ENCODE measurements at places on chromosomes 5 and 9.

DNA sequence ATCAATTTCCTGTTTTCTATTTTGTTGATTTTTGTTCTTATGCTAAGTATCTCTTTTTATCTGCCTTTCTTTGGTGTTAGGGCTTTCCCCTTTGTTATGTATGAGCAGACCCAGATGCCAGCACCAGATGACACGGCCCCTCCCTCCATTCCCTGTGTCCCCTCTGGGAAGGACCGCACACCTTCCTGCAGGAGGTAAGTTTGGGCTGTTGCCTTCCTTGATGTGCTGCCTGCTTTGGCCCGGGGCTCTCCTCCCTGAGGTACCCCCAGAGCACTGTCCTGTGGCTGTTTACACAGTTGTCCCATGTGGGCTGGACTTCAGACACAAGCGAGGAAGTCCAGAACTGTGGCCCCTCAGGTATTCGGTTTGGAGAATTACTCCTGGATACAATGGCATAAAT is 343.8 kb upstream of the IRX1 start:
- DNase-seq, result no peak

- DNase-seq, result no peak
These were observed 2.2 kb upstream of the OR2S2 start for GRCh38 chr9:35960039-35960655.

DNA sequence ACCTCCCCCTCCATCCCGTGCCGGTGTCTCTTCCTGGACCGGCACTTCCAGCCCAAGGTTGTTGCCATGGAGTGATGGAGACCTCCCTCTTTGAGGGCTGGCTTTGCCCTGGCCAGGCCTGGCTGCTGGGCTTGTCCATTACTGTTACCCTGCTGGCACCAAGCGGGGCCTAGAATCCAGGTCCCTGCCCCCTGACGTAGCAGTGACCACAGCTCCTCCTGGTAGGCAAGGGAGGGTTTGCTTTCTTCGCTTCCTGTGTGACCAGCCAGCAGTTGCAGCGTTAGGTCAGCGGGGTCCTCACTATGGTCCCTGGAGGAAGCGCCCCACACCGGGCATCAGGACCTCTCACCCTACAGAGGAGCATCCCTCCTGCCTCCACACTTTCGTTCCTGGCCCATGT is 146.7 kb upstream of the COL5A1 start:
- no peak for DNase-seq

- DNase-seq, result no peak
These were observed 19.3 kb downstream of the ACO1 start for GRCh38 chr9:32403567-32404260.

DNA sequence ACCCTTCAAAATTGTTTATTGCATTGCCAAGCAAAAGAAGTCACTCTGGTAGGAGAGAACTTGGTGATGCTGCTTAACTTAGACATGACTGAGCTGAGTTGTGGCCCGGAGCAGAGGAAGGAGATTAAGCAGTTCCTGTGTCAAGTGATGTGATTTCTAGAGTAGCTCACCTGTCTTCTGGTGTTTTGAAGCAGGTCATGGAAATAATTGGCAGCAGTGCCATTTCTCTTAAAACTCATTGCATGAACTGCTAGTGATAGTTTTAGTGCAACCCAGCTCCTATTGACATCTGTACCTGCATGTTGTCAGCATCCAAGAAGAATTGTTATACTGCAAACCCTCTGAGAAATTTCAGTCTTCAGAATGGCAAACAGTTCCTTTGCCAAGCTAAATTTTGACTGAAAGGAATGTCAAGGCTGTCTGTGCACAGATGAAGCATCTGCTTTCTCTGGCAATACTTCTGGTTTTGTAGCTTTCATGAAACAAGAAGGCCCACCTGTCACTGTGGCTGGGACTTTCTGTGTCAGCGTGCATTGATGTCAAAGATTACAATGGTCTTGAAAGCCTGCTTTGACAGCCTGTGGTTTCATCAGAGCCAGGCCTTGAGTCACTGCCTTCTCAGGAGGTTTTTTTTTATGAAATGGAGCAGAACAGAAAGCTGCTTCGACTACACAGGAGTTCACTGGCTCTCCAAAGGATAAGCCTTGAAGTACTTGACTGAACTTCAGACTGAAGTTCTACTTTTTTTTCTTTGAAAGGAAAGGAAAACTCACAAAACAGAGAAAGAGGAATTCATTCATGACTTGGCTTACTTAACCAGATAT is 90.6 kb downstream of the RALGPS1 start:
- no peak for DNase-seq

DNA sequence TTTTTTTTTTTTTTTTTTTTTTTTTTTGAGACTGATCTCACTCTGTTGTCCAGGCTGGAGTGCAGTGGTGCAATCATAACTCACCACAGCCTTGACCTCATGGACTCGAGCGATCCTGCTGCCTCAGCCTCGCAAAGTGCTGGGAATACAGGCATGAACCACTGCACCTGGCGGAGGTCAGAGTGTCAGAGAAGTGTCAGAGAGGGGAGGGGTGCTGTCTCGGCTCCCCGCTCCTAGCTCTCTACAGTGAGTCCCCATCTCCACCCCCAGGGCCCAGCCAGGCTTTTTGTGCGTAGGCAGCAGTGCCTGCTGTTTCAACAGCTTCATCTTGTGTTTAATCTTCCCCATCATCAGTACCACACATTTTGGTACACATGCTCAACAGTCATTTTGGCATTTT is 38.3 kb downstream of the SAR1B start:
- DNase-seq, result no peak

DNA sequence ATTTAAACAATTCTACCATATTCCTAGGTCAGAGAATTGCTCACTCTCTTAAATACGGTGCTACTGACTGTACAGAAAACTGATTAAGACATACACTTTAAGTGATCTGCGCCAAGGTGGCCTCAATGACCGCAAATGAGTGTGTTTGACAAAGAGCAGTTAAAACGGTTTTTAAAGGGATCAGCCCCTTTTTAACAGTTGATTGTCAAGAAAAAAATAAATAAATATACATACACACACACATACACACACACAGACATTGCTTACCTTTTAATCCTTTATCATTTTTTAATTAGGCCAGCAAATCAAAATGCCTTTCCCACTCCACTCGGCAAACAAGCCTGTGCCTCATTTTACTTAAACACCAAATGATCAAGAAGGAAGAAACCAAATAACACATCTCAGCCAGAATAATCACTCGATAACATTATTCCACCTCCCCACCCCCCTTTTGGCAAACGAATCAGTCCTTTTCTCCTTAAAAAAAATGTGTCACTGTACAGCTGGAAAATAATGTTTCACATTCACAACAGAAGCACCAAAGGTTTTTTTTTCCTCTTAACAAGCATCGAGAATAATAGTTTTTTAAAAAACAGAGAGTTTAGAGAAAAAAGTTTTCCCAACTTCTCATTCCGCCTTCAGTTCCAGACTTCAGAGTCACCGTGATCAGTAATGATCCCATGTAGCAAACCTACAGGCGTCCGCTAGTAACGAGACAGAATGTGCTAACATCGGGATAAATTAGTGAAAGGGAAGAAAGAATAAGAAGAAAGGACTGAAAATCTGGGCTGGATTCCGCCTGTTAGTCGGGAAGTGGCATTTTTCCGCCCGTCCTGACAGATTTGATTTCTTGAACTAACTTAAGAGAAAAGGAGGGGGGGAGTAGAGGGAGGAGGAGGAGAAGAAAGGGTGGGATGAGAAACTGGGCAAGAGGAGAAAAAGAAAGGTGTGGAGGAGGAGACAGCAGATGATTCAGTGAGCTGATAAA is at the start of gene ZNF608:
TSS of gene ZNF608 (minus strand) at position 712 of the 988 bp plus-strand sequence. CDS start 1,650 bp downstream, outside the sequence.
- DNase-seq, result no peak

GRCh38 chr5:50606179-50606578 is 60.3 kb upstream of the PARP8 start:
- no peak for DNase-seq

DNA sequence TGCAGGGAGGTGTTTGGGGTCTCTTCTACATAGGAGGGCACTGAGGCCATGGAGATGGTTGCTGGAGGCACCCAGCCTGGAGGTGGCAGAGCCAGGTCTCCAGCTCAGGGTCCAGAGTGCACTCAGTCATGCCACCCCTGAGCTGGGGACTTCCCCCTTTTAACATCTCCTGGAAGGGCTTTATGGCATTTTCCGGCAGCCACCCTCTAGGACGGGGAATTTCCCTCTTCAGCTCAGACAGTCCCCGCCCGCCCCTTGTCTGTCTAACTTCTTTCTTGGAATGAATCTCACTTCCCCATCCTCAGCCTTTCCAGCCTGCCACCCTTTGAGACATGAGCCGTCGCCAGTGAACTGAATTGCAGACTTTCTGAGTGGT is 49.9 kb downstream of the COL15A1 start:
- DNase-seq, result no peak

GRCh38 chr9:135447126-135447525 is 32.5 kb upstream of the PPP1R26 start:
- no peak for DNase-seq

DNA sequence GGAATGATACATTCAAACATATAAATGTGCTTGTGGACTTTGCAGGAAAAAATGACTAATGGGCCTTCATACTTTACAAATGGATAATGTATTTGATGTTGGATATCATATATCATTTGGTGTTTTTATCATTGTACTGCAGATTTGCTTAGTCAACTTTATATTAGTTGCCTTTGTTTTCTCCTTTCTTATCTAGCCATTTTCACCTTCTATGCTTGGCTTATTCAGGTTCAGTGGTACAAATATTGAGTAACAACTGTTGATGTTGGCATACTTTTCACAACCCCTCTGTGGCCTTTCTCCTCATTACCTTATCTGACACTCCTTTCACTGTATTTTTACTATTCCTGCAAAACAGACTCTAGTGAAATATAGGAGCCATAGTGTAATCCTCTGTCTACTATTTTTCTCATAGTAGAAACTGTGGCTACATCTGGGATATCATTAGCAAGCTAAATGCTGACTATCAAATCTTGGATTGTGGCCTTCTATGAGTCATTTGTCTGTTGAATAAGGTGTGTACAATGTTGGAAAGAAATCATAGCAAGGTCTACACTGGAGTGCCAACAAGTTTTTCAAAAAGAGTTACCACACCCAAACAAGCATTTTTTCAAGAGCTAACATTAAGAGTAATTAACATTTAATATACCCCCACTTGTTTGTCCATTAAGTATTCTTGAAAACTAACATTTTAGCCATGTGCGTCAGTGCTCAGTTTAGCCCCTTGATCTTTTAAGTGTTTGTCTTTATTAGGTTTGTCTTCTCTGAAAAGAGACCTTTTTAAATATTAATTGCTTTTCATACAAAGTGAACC is 330.1 kb downstream of the ADGRV1 start:
- no peak for DNase-seq

GRCh38 chr9:124357721-124358361 is 57.4 kb downstream of the PSMB7 start:
- no peak for DNase-seq

DNA sequence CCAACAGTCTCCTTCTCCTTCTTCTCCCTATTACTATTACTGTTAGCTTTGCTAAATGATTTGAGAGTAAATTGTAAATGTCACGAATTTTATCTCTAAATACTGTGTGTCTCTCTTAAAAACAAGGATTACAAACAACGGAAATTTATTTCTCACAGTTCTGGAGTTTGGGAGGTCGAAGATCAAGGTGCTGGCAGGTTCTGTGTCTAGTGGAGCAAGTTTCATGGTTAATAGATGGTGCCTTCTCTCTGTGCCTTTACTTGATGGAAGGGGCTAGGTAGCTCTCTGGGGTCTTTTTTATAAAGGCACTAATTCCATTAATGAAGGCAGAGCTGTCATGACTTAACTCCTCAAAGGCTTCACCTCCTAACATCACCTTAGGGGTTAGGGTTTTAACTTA is 237.9 kb downstream of the MAN2A1 start:
- DNase-seq, result no peak

GRCh38 chr5:178283520-178283919 is 50.9 kb upstream of the PHYKPL start:
- DNase-seq, result no peak

GRCh38 chr5:141960018-141960417 is 2.0 kb upstream of the PCDH12 start:
- no peak for DNase-seq

DNA sequence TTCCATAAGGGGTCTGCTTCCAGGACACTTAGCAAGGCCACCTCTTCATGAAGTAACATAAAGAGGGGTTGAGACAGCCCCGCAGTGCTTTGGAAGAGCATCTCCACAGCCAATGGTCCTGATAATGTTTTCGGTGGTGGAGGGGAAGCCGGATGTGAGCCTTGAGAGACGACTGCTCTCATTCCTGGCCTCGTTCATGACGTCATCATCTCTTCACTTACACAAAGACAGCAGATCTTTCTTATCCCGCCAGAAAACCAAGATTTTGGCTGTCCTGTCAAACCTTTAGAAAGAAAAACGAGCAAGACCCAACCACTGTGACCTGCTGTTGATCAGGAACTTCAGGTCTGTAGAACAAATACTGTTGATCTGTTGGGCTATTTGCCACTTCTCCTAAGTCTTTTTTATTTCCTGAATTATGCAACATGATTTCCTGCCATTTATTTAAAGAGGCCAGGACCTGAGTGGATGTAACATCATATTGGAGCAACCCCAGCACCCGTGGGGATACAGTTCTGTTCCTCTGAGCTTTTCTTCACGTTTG is 89.0 kb upstream of the IRX2 start:
- no peak for DNase-seq

Data from RKO (cell line).